ENCODE measurements at places on chromosomes 5 and 9.
A peak's percentile ranks its signal among the peaks of the same experiment; 100 is the strongest.

DNA sequence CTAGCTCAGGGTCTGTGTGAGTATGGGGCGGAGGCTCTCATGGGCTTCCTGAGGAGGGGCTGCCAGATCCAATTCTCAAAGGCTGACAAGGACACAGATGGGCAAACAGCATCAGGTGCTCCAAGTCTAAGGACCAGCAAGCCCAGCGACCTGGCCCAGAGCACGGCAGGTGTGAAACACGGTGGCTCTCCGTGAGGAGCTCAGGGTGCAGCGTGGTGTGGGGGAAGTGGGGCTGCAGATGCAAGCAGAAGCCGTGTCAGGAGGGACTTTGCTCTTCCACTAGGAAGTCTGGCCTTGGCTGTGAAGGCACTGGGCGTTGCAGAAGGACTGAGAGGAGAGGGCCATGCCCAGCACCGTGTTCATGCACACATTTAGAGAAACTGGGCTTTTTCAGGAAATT is 420.0 kb downstream of the GADD45G start:
- DNase-seq: no peak

GRCh38 chr9:116055536-116055935 is 98.1 kb upstream of the PAPPA start:
- DNase-seq: no peak

GRCh38 chr5:10719965-10720364 is 41.1 kb downstream of the DAP start:
- DNase-seq: no peak

- no peak for DNase-seq
Measured at GRCh38 chr5:72246954-72247442, 73.0 kb downstream of the MRPS27 start.

- DNase-seq: no peak
Measured at GRCh38 chr5:152104211-152104610, 179.6 kb upstream of the GLRA1 start.

- no peak for DNase-seq
Measured at GRCh38 chr5:3833566-3833965, 237.9 kb downstream of the IRX1 start.

GRCh38 chr5:36945687-36946086 is 69.1 kb downstream of the NIPBL start:
- DNase-seq: no peak

DNA sequence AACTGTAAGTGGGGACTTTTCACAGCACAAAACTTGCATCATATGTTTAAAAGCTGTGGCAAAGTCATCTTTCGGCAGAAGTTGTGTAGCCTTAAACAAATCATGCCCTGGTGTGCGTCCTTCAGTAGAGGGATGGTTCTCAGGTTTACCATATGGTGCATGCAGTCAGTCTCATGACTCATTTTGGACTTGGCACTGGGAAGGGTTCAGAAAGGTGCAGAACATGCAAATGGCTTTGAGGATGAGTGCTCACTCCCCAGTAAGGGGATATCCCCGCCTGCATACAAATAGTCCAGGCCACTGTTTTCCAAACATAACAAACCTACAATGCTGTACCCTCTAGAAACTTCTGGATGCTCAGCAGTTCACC is 260.3 kb downstream of the NDUFS4 start:
- no peak for DNase-seq

GRCh38 chr9:32378496-32378895 is 5.9 kb upstream of the ACO1 start:
- DNase-seq: peak; percentile 54

- DNase-seq: no peak
Measured at GRCh38 chr9:136259517-136259813, 13.9 kb upstream of the QSOX2 start.

- DNase-seq: no peak
Measured at GRCh38 chr5:112854651-112855050, 6.4 kb upstream of the SRP19 start.

DNA sequence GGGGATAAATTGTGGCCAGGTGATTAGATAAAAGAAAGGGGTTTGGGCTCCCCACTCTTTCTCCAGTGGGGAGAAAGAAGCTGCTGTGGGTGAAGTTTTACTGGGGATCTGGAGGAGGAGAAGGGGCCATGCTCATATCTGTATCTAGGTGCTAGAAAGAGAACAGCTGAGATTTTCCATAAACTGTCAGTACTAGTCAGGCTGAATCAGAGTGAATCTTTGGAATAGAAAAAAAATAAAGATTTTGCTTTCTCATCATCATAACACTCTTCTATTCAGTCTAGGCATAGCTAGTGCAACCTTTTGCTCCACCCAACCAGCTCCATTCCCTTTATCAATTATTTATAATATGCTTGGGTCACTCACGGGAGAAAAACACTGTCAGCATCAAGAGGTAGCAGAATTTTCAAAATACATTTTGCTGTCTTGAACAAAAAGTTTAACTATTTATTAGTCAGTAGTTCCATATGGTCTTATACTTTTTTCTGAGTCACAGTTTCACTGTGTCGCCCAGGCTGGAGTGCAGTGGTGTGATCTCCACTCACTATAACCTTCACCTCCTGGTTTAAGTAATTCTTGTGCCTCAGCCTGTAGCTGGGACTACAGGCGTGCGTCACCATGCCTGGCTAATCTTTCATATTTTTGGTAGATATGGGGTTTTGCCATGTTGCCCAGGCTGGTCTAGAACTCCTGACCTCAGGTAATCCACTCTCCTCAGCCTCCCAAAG is 21.3 kb upstream of the ERMP1 start:
- DNase-seq: no peak

- DNase-seq: no peak
Measured at GRCh38 chr5:168314735-168315411, 23.4 kb downstream of the WWC1 start.

DNA sequence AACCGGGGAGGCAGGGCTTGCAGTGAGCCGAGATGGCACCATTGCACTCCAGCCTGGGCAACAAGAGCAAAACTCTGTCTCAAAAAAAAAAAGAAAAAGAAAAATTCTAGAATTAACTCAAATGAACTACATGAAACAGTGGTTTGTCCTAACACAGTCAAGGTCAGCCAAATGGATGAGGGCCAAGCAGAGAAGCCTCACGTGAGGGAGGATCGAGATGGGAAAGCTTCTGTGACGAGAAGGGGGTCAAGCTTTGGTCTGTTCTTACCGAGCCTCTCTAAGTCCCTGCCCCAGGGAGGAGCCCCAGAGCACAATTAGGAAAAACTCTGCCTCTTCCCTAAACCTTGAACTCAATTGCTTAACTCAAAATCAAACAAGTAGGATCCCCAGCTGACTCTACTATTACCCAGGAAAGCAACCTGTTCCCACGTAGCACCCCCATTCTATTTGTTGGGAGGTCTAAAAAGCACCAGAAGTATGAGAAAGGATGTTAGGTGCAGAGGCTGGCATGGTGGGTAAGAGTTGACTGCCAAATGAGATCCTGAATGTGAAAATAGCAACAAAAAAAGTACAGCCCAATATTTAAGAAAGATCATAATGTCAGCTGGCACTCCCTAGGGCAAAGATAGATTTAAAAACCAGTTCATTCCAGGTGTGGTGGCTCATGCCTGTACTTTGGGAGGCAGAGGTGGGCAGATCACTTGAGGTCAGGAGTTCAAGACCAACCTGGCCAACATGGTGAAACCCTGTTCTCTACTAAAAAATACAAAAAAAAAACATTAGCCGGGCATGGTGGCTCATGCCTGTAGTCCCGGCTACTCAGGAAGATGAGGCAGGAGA is 7.2 kb downstream of the ALDH7A1 start:
- no peak for DNase-seq

DNA sequence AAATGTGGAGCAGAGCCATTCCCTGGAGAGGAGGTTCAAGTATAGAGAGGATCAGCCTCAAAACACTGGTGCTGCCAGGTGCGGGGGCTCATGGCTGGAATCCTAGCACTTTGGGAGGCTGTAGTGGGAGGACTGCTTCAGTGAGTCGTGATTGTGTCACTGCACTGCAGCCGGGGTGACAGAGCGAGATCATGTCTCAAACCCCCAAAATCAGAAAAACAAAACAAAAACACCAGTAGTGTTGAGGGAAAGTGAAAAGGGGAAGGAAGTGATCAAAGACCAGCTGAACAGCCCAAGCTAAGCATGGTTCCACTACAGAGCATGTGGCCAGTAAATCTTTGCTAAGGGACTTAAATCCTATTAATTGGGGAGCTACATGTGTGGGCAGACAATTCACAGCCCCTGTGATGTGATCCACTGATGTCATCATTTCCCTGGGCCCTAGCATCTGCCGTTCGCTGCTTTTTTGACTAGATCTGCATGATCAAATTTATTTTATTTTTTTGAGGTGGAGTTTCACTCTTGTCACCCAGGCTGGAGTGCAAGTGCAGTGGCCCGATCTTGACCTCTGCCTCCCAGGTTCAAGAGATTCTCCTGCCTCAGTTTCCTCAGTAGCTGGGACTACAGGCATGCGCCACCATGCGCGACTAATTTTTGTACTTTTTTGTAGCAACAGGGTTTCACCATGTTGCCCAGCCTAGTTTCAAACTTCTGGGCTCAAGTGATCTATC is 2.7 kb upstream of the PCBD2 start:
- no peak for DNase-seq

- no peak for DNase-seq
Measured at GRCh38 chr9:122138560-122139268, 20.9 kb downstream of the NDUFA8 start.

GRCh38 chr5:167945542-167946384 is 345.7 kb upstream of the WWC1 start:
- DNase-seq: no peak

DNA sequence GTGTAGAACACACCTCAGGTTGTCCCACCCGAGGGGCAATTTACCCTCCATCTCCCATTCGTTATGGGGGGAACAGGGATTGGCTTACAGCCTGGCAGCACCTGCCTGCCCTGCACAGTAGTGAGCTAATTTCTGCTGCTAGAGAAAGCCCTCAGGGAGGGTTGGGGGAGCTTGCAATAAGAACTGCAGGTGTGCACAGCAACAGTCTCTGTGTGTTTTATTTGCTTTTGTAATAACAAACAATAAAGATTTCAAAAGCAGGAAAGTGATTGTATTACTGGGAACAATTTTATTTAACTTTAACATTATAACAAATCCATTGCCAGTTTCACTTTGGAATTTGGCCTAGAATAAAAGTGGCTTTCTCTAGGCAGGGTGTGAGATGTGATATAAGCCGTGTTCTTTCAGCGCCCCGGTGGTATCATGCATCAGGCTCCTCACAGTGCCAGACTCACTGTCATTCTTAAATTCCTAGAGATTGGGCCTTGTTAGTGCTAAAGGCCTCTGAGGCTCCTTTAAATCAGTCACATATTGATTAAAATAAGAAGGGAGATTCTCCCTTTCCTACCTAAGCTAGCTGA is 81.1 kb downstream of the RMI1 start:
- DNase-seq: no peak

DNA sequence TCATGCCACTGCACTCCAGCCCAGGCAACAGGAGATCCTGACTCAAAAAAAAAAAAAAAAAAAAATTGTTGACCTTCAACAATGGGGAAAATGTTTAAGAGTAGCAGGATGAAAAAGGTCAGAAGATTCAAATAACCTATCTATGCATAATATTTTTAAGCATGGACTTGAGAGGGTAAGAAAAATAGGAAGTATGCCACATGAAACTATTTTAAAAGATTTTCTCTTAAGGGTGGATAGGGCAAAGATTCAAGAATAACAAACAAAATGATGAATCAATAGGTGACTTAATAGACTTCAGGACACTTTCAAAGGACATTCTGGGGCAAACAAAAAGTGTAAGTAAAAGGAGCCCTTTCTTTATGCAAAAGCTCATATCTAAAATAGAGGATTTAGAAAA is 3.2 kb downstream of the TEX48 start:
- DNase-seq: no peak

GRCh38 chr9:97474372-97474925 is 27.0 kb upstream of the TMOD1 start:
- DNase-seq: no peak

GRCh38 chr9:80399606-80400005 is 827.8 kb downstream of the TLE4 start:
- no peak for DNase-seq

DNA sequence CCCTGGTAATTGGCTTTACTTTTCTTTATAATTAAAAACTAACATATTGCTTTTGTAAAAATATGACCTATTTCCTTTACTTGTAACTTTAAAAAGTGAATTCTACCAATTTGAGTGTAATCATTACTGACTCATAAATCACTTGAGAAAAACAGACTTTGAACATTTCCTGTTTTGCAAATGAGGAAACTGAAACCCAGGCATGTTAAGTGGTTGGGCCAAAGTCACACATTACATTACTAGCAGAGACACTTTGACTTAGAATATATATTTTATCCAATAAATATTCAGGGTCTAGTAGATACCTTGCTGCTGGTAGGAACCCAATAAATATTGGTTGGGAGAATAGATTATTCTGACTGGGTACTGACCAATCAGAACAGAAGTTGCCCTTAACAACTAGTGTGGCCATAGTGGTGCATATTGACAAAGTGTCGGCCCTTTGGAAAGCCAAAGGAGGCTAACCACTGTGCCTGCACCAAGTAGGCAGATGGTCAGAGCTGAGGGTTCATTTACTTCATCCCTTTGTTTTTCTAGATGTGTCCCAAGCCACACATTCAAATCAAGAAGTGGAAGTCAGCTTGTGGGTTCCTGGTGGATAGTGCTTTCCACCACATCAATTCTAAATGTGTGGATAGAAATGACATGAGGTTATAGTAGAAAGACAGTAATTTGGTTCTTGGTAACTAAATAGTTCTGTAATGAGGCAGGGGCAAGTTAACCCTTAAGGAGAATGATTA is 365.1 kb upstream of the RIOK2 start:
- no peak for DNase-seq

DNA sequence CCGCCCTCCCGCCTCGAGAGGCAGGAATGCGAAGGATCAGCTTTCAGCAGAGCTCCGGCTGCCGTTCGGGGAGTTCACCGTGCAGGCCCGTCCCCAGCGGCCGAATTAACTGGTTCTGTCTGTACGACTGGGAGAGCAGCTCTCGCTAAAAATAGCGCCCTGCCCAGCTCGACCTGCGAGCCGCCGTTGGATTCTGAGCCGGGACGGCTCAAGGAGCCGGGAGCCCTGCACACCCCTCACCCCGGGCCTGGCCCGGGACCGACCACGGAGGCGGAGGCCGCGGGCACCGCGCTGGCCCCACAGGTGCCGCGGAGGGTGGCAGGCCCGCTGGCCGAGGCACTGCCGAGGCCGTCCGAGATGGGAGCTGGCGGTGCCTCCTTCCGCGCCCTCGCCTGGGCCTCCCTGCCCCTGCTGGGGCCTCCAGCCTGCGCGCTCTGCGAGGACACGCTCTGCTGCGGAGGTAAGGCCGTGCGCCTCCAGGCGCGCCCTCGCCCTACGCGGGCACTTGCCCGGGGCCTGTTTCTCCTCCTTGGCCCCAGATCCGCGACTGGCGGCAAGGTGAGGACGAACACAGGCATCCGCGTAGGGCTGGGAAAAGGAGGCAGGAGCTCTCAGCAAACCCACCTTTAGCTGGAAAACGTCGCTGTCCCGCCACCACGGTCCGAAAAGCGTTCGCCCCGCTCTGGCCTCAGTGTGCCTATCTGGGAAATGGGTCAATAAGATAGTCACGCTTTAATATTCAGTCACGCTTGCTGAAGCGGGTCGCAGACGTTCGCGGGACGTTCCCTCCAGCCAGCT is 53.1 kb upstream of the DAB2IP start:
- no peak for DNase-seq

DNA sequence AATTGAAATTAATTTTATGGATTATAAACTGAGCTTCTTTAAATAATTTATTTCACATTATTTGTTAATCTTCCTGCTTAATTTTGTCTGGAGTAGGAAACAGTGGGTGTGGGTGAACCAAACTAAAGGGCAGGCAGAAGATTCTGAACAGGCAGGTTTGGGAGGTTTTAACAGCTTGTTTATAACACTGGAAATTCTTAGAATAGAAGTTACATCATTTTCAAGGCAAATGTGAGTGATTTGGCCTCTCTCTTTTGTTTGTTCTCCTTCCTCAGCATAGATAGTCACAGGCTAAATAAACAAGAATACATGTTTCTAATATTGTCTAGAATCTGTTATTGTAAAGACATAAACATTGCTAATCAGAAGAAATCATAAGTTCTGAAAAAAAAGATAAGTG is 970.9 kb upstream of the NUDT12 start:
- no peak for DNase-seq
